Suprapubic skin (tissue), 4 donors: ENCODE measurements at places on chromosomes 1 and 21.

GRCh38 chr1:187626056-187626455 lies 797.3 kb downstream of the PLA2G4A start:
- no peak for DNase-seq

DNA sequence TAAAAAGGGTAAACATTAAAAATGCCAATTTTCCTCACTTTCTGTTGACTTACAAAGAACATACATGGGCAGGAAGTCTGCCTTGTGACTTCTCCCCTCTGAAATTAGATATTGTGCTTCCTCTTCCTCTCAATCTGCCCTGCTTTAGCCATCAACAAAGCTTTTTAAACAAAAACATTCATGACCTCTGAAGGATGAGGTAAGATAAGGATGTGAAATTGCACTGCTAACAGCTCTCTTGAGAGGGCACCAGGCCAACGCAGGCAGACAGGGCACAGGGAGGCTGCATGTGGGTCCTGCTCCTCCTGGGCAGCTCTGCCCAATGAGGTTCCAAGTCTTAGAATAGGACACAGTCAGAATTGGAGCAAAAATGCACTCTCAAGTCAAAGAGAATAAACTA lies 62.1 kb downstream of the DEGS1 start:
- DNase-seq, result no peak

DNA sequence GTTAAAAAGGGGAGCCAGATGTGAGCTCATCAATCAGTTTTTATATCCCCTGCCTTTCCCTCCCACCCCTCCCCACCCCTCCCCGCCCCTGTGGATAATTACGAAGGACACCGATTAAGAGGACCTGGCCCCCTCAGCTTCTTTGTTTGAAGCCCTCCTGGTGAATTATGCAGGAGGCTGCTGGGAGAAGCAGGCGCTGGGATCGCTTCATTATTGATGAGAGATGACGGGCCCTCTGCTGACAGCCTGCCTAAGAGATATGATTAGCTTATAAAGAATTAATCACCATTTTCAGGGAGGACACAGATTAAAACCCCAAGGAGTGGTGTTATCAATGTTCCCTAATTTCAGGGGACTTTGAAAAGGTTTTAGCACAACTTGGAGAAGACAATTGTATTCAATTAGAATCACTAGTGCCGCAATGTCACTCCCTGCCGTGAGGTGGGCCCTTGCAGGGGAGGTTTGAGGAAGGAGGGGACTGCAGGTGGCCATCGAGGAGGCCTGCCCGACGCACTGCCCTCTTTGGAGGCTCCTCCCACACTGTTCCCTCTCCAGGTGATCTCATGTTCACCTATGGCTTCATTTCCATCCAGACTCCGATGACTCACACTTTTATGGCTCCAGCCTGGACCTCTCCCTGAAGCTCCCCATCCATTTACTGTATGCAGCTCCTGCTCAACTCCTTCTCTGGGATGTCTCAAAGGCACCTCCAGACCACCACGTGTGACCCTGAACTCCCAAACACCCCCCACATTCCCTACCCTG lies 67.0 kb upstream of the KLHDC7A start:
- no peak for DNase-seq

- no peak for DNase-seq
These were observed 29.5 kb downstream of the PIK3R3 start for GRCh38 chr1:46102769-46103476.

DNA sequence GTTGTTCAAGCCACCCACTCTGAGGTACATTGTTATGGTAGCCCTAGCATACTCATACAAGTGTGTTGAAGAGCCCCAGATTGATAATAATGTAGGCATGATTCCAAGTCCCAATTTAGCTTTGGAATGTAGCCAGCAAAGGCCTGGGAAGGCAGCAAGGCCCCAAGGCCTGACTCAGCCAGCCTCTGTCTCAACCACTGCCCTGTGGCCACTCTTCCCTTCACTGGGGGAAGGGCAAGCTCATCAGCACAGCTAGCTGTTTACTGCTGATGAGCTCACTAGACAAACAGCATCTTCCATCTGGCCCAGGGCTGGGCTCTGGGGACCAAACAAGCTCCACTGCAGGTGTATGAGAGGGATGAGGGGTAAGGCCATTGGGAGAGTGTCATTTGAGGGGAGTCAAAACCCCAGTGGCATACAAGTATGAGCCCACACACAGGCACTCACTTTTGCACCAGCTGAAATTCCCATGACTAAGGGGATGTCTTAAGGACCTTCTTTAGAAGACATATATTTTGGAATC lies 2.2 kb upstream of the IRF6 start:
- DNase-seq, result no peak

GRCh38 chr1:201399352-201400126 lies 415 bp upstream of the LAD1 start:
- no peak for DNase-seq

- DNase-seq, result no peak
These were observed 63.4 kb upstream of the PPP2R5A start for GRCh38 chr1:212221801-212222200.

- DNase-seq, result no peak
These were observed 54.5 kb downstream of the PAPPA2 start for GRCh38 chr1:176517484-176517883.

- DNase-seq, result no peak
These were observed 64.4 kb downstream of the SDCCAG8 start for GRCh38 chr1:243320224-243320623.

GRCh38 chr1:76763738-76764137 lies 103.5 kb upstream of the ST6GALNAC5 start:
- DNase-seq, result no peak

GRCh38 chr1:30903343-30904034 lies 5.1 kb downstream of the SDC3 start:
- DNase-seq, result peak; percentile 33

DNA sequence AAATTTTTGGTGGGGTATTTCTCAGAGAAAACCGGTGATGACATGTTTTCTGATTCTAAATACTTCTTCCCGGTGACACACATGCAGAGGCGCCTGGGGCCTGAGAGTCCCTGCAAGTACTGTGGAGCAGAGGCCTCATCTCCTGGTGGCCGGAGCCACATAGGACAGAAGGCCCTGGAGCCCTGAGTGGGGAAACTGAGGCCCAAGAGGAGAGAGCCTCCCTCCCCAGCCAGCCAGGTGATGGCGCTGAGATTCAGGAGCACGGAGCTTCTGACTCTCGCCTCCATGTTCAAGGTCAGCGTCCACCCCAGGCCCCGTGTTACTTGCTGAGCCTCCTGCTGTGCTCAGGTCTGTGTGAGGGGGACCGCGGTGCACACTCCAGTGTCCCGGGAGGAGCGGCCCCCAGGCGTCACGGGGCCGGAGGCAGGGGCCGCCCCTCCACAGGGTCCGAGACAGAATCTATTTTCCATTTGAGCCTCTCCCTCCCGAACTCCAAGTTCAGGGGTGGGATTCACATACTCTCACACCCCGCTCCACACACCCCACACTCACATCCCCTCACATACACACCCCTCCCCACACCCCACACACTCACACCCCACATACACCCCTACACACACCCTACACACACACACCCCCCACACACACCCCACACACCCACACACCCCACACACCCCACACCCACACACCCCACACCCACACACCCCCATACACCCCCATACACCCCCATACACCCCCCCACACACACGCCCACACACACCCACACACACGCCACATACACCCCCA lies 43.8 kb downstream of the SLX9 start:
- peak; percentile 60 for DNase-seq

DNA sequence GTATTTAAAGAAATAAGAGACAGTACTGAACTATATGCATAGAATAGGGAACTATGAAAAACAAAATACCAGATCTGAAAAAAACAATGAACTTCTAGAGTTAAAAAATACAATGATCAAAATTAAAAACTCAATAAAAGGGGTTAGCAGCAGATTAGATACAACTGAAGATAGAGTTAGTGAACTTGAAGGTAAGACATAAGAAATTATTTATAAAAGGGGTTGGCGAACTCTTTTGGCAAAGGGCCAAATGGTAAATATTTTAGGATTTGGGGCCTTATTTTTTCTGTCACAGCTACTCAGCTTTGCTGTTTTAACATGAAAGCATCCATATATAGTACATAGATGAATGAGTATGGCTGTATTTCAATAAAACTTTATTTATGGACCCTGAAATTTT lies 111.4 kb downstream of the ST3GAL3 start:
- DNase-seq, result no peak

- no peak for DNase-seq
These were observed 716.4 kb downstream of the AMY1C start for GRCh38 chr1:104466068-104466467.

- DNase-seq, result no peak
These were observed 88.0 kb upstream of the ZNF648 start for GRCh38 chr1:182149411-182149965.

- no peak for DNase-seq
These were observed 224.6 kb downstream of the FAF1 start for GRCh38 chr1:50735443-50735842.

GRCh38 chr1:231872461-231872910 lies 245.9 kb downstream of the DISC1 start:
- DNase-seq, result no peak

DNA sequence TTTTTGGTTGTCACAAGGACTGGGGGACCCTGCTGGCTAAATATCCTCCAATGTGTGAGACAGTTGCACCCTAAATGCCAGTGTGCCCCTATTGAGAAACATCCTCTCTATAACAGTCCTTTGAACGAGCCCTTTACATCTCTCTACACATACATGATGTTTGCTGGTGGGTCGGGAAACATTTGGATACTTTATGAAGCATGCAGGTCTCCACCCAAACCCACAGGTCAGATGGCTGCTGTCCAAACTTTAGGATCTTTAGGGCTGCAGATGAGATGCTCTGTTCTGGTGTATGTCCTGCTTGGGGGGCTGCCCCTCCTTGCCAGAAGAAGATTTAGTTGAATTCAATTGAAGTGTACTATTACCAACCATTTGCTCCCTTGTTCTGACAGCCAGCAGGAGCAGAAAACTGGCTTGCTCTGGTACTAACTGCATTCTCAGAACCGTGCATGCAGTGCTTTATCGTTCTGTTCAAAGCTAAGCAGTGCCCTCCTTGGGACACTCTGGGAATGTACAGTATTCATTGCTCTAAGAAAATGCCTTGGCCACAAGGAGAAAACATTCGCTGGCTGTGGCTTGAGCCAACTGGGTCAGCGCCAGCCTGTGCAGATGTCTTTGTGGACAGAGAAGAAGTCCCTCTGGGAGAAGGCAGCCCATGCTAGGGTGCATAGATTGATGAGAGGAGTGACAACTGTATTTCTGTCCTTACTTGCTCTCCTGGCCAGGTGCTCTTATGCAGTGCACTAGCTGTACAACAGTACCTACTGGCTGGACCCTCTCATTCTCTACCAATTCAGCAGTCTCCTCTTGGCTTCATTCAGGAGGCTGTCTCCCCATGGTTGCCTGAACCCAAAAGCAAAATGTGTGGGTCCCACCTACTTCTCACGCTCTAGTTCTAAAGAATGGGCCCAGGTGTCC lies 61.4 kb upstream of the DIRAS3 start:
- DNase-seq, result no peak

GRCh38 chr1:118147522-118147921 lies 37.5 kb downstream of the SPAG17 start:
- DNase-seq, result no peak

DNA sequence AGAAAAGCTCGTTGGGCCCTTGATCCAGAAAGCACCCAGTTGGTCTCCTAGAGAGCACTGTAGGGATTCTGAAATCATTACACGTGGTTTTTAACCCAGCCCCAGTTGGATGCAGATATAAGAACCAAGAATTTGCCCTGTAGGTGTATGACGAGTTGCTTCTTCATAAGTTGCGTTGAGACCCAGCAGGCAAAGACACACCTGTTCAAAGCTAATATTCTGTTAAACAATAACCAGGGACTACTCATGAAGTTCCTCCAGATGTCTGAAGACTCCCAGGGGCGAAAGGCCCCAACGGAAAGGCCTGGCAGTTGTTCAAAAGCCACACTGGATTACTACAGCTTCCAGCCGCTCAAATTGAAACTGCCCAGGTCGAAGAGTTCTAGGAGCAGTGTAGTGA lies 88.6 kb upstream of the HNRNPU start:
- DNase-seq, result no peak

- no peak for DNase-seq
These were observed 47.1 kb downstream of the MDM4 start for GRCh38 chr1:204563307-204563706.

DNA sequence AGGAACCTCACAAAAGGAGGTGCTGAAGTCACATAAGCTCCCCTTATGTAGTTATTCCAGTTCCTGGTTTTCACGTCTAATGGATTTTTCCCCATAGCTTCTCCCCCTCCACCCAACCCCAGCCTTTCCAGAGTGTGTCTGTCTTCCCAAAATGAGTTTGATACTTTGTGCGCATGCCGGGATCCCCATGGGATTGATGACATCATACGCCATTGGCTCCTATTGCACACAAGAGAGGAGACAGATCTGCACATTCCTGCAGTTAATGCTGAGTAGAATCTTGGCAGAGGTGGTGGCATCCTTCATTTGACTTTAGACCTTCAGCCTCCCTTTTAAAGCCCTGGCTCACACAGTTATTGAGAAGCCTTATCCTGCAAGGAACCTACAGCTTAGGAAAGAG lies 71.4 kb downstream of the DDR2 start:
- DNase-seq, result no peak

GRCh38 chr1:59025201-59025600 lies 241.4 kb upstream of the JUN start:
- DNase-seq, result no peak

DNA sequence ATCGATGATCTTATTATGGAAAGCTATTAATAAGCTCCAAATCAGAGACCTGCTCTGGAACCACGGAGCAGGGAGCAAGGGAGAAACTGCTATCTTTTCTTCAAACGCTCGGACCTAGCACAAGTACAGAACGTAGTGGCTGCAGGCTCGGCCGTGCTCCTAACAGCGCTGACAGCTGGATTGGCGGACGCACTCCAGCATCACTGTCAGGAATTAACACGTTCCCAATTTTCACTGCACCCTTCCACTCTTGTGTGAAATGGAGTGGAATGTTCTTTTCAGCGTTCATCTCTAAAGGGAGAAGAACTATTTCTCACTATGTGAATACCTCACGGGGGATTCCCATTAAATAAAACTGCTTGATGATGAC lies 106.9 kb downstream of the ZNF281 start:
- no peak for DNase-seq

- DNase-seq, result no peak
These were observed 250.2 kb upstream of the C1orf174 start for GRCh38 chr1:4150262-4150661.

GRCh38 chr1:207873055-207873890 lies 37.7 kb downstream of the CD34 start:
- no peak for DNase-seq

- DNase-seq, result no peak
These were observed 20.3 kb upstream of the SH3BGRL3 start for GRCh38 chr1:26259578-26259977.

- no peak for DNase-seq
These were observed 431.8 kb downstream of the NEGR1 start for GRCh38 chr1:71850515-71850914.

- no peak for DNase-seq
These were observed 330.6 kb downstream of the RPS6KC1 start for GRCh38 chr1:213381572-213382084.

GRCh38 chr1:212554401-212554800 lies 54.2 kb upstream of the ATF3 start:
- DNase-seq, result no peak

DNA sequence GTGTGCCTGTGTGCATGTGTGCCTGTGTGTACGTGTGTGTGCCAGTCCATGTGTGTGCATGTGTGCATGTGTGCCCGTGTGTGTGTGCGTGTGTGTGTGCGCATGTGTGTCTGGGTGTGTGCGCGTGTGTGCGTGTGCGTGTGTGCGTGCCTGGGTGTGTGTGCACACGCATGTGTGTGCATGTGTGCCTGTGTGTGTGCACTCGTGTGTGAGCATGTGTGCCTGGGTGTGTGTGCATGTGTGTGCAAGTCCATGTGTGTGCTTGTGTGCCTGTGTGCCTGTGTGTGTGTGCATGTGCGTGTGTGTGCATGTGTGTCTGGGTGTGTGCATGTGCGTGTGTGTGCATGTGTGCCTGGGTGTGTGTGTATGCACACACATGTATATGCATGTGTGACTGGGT lies 28.7 kb upstream of the COL6A2 start:
- DNase-seq, result no peak
